ENCODE measurements at places on chromosomes 12 and 14.

- DNase-seq, result no peak
Measured at GRCh38 chr12:82660541-82661325, 26.0 kb upstream of the TMTC2 start.

- DNase-seq, result no peak
Measured at GRCh38 chr12:6375269-6376078, at the start of gene SCNN1A. Gene SCNN1A, minus strand, starts transcription at chr12:6375563. Its CDS starts 780 bp downstream, at chr12:6374783.

DNA sequence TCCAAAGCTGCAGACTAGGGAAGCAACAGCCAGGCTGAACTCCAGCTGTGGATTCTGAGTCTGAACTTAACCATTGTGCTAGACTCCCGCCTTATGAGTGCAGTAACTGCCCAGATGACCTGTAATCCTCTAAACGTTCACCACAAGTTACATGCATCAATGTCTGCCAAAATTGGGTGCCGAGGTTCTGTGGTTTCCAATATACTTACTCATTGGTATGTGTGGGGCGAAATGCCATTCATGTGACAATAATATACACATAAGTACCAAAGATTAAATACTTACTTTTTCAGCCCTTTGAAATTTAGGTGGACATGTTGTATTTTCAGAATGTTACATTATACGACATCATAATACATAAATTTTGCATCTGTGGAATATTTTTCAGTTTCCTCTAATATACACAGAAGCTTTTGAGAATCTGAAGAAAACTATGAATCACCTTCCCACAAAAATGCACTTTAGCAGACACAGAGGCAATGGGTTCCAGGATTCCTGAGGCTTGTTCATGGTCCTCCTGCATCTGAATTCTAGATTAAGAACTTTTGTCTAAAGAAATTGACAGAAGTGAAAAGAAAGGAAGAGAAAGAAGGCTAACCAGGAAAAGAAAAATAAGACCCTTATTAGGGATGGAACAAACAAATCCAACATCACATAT is 31.7 kb downstream of the GRIP1 start:
- no peak for DNase-seq

GRCh38 chr14:71487941-71488340 is 444.3 kb upstream of the RGS6 start:
- no peak for DNase-seq

- DNase-seq, result no peak
Measured at GRCh38 chr12:24808651-24809050, 140.2 kb downstream of the BCAT1 start.
